Vein endothelial cell (primary cell): ENCODE measurements at places on chromosomes 3 and 15. TPM values are rescaled to one million over a fixed set of nuclear protein-coding genes. Genes with fewer than 3 reads are reported as not detected.

The RAD51 gene
- 3.6 and 4.8 TPM in 2 replicates for total RNA-seq

The NBEAL2 gene
- 43.8 and 43.9 TPM in 2 replicates for total RNA-seq

The APBA2 gene
- total RNA-seq, result 19.0 and 24.2 TPM in 2 replicates

The IRAK2 gene
- 29.4 and 48.1 TPM in 2 replicates for total RNA-seq
